ENCODE measurements at places on chromosomes 2 and 18.

DNA sequence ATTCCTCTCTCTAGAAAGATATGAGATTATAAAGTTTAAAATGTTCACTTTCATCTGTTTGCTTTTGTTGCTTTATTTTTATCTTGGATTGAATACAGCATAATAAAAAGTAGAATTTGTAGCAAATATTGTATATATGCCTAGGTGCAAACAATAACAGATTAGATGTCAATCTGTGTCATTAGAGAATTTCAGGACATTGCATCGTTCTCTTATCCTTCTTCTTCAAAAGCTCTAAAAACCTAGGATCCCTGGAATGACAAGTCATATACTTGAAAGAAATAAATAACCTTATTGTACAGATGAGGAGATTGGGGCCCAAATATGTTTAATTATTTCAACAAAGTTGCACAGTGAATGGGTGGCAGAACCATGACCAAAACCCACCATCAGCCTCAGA, 102.8 kb upstream of the BZW1 start:
- no peak for DNase-seq

- DNase-seq: no peak
Measured at GRCh38 chr2:172113617-172114016, 10.9 kb upstream of the DLX2 start.

GRCh38 chr2:217713395-217714286, 289.2 kb downstream of the TNS1 start:
- DNase-seq: peak; percentile 34

DNA sequence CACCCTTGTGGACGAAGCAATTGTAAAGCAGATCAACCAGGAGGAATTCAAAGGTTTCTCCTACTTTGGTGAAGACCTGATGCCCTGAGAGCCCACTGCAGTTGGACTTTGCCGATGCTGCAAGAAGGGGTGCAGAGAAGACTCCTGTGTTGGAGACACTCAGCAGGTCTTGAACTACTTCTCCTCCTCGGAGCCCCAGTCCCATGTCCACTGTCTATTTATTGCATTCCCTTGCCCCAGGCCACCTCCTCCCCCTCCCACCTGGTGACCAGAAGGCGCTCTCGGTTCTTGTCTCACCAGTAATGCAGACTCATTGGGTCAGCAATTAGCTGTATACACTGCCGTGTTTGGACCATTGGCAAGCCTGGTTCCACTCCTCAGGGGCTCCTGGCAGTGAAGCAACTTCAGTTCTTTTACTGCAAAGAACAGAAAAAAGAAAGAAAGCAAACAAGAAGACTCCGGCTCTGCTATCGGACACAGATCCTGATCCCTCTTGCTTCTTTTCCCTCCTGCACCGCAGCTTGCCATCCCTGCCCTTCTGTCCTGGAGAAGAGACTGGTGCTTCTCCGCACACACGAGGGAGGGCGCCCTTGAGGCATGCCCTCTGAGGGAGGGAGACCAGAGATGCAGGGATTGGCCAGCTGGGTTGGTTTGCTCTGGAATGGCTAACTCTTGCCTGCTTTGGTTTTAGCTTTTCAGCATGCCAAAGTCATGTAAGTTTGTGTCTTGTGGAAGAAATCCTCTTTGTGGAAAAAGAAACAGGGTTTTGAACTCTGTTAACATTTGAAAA, 112.2 kb upstream of the EPAS1 start:
- no peak for DNase-seq

GRCh38 chr18:31203096-31203793, 40.6 kb upstream of the DSC1 start:
- DNase-seq: no peak

DNA sequence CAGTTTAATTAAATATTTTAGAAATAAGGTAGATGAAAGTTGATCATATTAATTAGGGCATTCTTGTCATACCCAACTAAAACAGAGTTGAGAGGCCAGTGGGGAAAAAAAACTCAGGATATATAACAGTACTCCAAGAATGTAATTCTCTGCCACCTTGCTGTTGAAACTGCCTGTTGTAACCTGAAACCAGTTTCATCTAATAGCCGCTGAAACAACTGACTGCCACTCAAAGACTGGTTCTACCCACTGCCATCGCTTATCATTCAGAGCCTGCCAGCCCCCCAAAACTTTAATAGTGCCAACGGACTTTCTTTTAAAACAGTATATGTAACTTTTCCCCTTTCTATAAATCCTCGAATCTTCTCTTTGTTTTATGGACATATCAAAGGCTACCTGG, 37.7 kb upstream of the FSIP2 start:
- no peak for DNase-seq

- no peak for DNase-seq
Measured at GRCh38 chr2:164560181-164560792, 61.0 kb downstream of the GRB14 start.

DNA sequence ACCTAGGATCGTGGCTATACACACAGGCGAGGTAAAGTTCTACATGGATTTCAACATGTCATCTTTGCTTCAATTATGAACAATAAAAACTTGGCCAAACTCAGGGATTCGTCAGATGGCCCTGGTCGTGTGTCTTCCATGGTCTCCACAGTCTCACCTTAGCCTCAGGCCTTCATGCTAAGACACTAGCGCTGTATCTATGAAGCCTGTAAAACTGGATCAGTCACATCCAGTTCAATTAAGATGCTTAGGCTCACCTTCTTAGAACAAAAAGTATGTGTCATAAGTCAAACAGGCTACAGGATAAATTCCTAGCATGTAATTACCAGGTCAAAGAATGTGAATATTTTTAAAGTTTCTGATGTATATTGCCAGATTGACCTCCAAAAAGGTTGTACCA, 113.7 kb upstream of the NRP2 start:
- no peak for DNase-seq

GRCh38 chr2:15728245-15728938, 136.7 kb downstream of the DDX1 start:
- no peak for DNase-seq

DNA sequence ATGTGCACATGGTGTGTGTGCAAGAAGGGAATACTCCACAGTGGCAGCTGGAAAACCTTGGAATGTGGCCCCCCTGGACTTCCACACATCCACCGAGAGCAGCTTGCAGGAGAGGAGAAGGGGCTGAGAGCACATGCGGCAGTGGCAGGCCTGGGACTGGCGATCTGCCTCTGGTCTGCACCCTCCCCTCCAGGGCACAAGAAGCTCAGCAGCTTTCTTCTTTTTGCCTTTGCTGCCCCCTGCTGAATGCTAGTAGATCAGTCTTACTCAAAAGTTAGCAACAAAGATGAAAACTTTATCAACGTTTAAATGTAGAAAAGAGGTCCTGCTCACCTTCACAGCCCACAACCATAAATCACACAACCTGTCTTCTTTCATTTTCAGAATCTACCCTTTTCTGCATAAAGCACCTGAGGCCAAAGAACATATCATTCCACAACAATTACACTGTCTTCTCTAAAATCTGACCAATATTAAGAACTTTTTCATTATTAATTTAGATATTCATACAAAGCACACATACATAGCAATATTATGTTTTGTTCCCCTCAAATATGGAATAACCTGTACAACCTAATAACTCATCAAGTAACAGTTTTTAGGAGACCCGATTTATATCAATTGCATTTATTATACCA, 34.6 kb downstream of the TGFBRAP1 start:
- DNase-seq: no peak

DNA sequence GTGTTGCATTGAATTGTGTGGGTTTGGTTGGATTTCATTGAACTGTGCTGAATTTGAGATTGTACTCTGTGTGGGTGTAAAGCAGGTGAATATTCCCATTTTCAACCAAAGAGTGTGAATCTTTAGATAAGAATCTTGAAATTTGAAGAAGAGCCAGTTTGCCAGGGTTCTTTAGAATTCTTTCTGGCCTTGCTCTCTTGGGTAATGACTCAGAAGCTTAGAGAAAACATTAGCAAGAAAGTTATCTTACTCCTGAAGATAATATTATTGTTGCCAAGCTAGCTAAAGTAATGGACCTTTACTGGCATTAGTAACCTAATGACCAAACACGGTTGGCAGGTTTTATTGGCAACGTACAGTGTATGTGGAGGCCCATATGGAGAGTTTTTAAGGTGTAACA, 46.4 kb upstream of the SIX3 start:
- no peak for DNase-seq

DNA sequence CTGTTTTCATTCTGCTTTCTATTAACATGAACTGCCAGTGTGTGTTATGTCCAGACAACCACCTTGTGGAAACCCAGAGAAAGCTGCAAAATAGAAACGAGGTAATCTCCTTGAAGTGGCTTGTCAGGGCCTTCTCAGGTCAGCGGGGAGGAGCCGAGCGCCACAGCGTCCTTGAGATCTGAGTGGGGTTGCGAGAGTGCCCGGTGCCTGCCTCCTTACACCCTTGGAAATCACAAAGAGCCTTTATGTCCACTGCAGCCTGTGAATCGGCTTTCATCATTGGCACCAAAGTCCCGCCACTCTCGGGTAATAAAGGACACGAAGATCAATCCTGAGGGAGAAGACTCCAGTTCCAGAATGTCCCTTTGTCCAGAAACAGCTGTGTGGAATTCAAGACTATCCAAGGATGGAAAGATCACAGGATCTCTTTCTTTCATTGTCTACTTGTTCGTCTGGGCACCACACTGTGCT, 135.2 kb downstream of the HRH4 start:
- DNase-seq: no peak

- no peak for DNase-seq
Measured at GRCh38 chr2:138183705-138184104, 219.4 kb downstream of the HNMT start.

- DNase-seq: no peak
Measured at GRCh38 chr2:147740211-147740927, 104.5 kb upstream of the ACVR2A start.

GRCh38 chr2:439556-440402, 151.9 kb upstream of the ALKAL2 start:
- no peak for DNase-seq

DNA sequence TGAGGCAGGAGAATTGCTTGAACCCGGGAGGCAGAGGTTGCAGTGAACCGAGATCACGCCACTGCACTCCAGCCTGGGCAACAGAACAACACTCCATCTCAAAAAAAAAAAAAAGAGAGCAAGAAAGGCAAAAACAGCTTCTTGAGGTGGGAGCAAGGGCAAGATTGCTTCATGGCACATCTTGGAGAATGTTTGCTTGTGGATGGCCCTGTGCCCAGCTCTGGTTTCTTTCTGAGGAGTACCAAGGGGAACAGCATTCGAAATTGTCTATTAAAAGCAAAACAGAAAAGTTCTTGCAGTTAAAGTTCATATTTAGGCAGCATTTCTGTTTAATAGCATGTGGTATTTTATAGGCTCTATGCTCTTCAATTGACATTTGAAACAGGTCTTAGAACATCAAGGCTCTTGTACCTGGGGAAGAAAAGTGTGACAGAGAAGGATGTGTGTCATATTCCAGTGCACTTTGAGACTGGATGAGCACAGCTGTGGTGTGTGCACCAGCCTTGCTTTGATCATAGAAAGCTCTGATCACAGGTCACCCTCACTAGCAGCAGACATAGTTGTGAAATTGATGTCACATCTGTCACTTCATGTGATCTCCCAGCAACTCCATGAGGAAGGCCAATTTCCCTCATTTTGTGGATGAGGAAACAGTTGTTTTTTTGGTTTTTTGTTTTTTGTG, 154.3 kb downstream of the UXS1 start:
- no peak for DNase-seq

DNA sequence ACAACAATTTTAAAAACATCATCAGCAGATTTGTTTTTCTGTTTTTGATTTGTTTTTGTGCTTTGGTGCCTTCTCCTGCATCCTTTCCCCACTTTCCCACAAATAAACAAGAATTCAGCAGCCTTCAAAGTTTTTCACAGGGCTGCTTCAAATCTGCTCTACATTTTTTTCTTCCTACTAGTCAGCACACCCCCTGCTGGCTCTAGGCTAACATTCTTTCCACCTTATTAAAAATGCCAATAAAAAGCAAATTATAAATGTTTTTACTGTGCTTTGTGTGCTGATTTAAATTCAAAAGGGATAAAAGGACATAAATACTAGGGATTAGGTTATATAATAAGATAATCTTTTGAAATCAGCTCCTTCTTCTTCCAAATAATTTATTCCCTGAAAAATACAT, 6.2 kb upstream of the CNTNAP5 start:
- no peak for DNase-seq

DNA sequence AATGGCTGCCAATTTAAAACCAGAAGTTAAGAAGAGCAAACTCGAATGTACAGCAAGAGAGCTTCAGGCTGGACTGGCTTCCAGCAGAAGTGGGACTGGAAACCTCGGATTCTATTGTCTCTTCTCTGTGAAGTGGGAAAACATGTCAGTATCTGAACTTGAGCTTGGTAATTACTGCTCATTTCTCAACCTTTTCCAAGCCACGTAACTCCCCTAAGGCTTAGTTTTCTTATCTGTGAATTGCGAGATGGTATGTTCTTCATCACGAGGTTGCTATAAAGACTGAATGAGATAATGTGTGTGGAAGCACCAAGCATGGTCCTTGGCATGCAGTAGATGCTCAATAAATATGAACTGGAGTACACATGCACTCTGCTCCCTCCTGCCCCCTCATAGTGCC, 259.4 kb upstream of the SPRED2 start:
- DNase-seq: no peak

GRCh38 chr2:190948671-190949070, 65.3 kb downstream of the STAT1 start:
- DNase-seq: no peak

GRCh38 chr2:64106481-64106880, 37.7 kb downstream of the PELI1 start:
- no peak for DNase-seq

DNA sequence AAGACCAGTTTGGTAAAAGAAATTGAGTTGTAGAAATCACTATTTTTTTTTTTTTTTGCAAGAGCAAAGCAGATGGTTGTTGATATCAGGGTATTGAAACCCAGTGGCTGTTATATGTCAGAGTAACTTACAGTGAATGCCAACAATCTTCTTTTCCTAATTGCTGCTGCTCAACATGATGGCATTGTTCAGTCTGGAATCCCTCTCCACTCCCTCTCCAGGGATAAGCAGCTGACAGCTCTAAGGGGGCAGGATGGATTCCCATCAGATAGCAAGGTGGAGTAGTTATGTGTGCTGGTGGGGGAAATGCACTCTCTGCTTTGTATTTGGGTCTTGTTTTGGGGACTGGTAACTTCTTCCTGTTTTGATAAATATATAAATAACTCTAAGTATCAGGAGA, 200.0 kb downstream of the PIK3C3 start:
- no peak for DNase-seq

GRCh38 chr2:113240915-113241911, 37.5 kb downstream of the PAX8 start:
- DNase-seq: no peak

DNA sequence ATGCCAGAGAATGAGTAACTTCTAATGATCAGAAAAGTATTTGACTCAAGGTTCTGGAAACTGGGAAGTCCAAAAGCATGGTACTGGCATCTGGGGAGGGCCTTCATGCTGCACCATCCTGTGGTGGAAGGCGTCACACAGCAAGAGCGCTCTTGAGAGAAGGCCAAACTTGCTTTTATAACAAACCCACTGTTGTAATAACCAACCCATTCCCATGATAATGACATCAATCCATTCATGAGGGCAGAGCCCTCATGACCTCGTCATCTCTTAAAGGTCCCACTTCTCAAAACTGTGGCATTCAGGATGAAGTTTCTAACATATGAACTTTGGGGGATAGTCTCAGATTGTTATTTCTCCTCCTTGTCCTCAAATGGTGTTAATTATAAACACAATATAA, 67.8 kb downstream of the COA5 start:
- DNase-seq: no peak

- no peak for DNase-seq
Measured at GRCh38 chr18:44911773-44912172, 231.1 kb downstream of the SETBP1 start.

All from stimulated activated CD8-positive, alpha-beta memory T cell treated with anti-CD3 and anti-CD28 coated beads, Interleukin-4, amount 100 ng/mL, for 1 hour (primary cell).